ENCODE measurements at places on chromosomes 4 and X.

DNA sequence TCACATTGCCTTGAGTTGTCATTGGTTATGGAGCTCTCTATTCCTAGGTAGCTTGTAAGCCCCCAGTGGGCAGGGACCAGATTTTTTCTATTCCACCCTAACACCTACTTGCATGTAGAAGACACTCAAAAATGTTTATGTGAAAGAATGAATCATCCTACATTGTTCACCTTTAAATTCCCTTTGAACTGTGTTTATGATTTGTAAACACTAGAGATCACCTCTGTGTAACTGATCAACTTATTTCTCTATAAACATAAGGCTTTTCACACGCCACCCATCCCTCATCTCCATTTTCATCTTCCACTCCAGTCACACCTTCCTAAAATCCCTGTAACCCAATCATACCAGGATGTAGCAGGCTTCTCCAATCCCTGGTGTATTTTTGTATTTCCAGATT is 142.6 kb upstream of the LEF1 start:
- no peak for DNase-seq

- DNase-seq = no peak
Measured at GRCh38 chrX:4930426-4930825, 1217.0 kb upstream of the PRKX start.

GRCh38 chr4:107318078-107318477 is 282.0 kb upstream of the DKK2 start:
- DNase-seq = no peak

- no peak for DNase-seq
Measured at GRCh38 chr4:6332042-6332668, 62.5 kb downstream of the WFS1 start.

- no peak for DNase-seq
Measured at GRCh38 chrX:3176439-3176820, 135.2 kb downstream of the ARSF start.

- no peak for DNase-seq
Measured at GRCh38 chrX:19658030-19658429, 142.7 kb upstream of the MAP3K15 start.

DNA sequence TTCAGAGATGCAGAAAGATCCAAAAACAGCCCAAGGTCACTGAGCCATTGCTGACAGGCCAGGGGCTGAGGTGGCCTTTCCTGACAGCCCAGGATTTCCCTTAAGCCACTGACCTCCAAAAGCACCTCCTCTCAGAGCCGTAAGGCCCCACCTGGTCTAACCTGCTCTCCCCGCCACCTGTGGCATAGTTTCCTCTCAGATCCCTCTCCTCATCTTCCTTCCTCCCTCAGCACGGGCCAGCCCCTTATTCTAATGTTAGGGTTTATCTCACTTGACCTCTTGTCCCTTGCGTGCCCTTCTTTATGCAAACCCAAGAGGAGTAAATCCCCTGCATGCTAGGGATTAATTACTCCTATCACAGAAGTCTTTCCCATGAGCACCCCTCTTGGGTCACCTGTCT is 113.0 kb downstream of the RBM47 start:
- no peak for DNase-seq

- no peak for DNase-seq
Measured at GRCh38 chr4:79467246-79467932, 59.4 kb upstream of the GK2 start.

DNA sequence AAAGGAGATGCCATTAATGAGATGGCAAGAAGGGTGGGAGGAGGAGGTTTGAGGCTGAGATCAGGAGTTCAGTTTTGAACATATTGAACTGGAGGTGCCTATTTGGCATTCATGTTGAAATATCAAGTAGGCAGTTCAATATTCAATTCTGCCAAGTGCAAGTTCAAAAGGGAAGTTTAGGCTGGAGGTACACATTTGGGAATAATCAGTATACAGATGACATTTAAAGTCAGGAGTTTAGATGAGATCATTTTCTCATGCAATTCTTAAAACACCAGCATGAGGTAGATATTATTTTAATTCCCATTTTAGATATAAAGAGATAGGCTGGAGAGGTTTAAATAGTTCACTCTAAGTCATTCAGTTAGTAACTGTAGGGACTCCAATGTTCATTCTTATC is 26.1 kb downstream of the COQ2 start:
- DNase-seq = no peak

DNA sequence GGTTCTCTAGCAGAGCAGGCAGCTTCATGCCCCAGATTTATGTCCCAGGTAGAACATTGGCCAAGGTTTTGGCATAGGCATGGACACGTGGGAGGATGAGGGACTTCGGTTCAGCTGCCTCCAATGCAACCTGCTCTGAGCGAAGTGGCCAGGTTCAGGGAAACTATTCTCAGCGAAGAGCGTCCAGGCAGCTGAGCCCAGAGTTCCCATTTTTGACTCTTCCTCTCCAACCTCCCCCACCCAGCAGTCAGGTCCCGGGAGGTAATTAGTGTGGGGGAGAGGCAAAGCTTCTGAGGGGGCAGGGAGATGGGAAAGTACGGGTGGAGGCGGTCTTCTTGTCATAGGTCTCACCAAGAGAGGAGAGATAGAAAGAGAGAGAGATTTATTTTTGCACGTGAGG is 1.0 kb downstream of the GABRA4 start:
- no peak for DNase-seq

GRCh38 chrX:104347860-104348259 is 93.1 kb upstream of the ESX1 start:
- no peak for DNase-seq

DNA sequence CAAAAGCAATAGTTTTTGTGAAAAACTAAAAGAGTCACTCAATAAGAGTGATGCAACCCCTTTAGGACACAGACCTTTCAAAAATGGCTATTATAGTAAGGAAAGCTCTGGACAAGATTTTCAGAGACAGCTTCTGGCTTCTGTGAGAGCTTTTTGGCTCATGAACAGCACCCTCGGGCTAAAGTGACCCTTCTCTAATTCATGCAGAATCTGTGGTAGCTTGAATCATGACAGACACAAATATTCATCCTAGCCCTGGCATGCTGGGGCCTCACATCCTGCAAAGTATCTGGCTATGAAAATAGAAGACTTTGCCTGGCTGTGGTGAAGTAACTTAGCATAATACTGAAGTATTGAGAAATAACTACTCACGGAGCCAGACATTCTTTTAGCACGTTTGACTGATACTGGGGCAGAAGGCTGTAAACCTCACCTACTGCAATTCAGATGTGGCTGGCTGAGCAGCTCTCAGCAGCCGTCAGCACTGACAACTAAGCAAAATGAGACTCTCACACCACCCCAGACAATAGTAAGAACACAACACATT is 327.3 kb downstream of the MAPK10 start:
- DNase-seq = no peak

DNA sequence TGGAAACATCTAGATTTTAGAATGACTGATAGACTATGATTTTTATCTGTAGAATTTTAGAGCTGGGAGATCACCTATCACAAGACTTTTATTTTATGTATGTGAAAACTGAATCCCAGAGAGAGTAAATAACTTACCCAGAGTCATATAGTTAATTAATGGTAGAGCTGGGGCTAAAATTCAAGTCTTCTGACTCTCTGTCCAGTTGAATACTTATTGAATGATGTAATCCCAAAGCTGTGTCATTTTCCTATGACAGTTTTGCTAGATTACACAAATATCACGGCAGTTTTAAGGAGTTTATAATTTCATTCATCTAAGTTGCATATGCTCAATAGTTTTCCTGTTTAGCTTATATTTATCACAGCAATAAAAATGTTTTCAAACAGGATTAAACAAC is 6.7 kb downstream of the NRK start:
- DNase-seq = no peak

GRCh38 chrX:35101901-35102300 is 159.3 kb downstream of the FAM47B start:
- no peak for DNase-seq

- no peak for DNase-seq
Measured at GRCh38 chr4:17310269-17310652, 201.6 kb downstream of the QDPR start.

DNA sequence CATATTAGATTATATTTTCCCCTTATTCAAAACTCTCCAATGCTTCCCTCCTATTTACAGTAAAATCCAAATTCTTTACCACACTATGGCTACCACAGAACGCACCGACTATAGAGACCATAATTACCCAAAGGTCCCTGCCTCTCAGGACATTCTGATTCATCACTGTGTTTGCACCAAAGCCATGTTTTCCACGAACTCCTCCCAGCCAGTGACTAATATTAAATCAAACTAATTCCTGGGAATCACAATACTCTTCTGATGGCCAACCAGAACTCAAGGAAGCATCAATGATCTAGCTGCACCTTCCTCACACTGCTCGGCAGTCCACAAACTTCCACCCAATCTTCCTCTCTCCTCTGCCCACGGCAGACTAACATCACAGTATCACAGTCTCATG is 24.2 kb upstream of the EDNRA start:
- DNase-seq = no peak

GRCh38 chrX:130055899-130056298 is 54.4 kb downstream of the ELF4 start:
- no peak for DNase-seq

DNA sequence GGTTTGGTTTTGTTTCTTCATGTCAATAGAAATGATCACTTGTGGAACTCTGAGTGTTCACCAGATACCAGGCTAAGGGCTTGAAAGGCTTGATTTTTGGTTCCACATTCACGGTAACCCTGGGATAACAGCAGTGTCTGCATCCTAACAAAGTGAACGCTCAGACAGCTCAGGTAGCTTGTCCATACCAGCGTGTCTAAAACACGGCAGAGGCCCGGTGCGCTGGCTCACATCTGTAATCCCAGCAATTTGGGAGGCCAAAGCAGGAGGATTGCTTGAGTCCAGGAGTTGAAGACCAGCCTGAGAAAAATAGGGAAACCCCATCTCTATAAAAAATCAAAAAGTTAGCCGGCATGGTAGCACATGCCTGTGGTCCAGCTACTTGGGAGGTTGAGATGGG is 49.0 kb downstream of the HTRA3 start:
- DNase-seq = no peak

DNA sequence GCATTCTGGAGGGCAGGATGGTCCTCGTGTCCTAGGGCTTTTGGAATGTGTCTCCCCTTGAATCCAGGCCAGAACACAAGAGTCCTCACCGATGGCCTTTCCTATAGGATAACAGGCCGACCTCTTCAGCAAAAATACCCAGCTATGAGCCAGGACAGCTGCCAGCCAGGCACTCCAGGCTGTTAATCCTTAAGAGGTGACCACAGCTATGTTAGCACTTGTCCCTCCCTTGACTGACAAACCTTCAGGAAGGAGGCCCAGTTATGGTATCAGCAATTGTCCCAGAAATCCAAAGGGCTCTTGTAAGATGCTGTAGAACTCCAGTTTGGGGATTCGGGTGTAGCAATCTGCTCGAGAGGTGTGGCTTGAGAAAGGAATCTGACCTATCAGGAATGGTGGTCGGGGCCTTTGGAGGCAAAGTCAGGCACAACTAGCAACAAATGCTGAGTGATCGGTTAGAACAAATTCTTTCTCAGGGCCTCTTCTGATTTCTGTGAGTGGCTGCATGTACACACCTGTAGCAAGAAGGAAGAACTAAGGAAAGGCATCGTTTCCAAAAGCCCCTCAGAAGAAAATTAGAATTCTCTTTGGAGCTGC is 54.6 kb downstream of the PTCHD1 start:
- DNase-seq = no peak

- DNase-seq = no peak
Measured at GRCh38 chrX:75547783-75548182, 24.9 kb upstream of the ZDHHC15 start.

- no peak for DNase-seq
Measured at GRCh38 chr4:111499291-111499690, 646.0 kb upstream of the FAM241A start.

DNA sequence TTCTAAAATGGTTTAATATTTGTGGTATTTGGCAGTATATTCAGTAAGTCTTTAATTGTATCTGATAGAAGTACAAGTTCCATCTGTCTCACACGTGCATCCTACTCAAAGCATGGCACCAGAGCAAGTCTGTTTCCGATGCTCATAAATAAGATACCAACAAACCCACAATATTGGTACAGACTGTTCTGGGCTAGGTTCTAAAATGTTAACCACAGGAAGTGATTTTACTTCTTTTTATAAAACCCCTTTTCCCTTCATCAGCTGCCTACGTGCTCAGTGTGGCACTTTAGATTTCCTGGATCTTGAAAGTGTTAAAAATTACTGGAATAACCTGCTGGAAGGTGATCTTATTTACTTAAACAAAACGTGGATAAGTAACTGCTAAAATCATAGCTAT is 165.1 kb downstream of the CFAP299 start:
- peak; percentile 81 for DNase-seq

DNA sequence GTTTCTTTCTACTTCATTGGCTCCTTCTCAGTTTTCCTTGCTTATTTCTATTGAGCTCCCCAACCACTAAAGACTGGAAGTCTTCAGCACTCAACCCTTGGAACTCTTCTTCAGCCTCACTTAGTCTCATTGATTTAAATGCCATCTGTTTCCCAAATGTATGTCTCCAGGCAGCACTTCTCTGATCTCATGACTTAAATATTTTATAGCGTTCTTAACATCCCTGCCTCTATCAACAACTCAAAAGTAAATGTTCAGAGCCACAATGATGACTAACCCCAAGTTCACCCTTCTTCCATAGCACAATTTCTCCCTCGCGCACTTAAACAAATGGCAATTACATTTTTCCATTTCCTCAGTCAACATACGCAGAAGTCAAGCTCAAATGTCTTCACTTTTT is 1393.3 kb downstream of the ARAP2 start:
- no peak for DNase-seq

GRCh38 chrX:15834827-15835595 is 19.6 kb downstream of the AP1S2 start:
- no peak for DNase-seq

DNA sequence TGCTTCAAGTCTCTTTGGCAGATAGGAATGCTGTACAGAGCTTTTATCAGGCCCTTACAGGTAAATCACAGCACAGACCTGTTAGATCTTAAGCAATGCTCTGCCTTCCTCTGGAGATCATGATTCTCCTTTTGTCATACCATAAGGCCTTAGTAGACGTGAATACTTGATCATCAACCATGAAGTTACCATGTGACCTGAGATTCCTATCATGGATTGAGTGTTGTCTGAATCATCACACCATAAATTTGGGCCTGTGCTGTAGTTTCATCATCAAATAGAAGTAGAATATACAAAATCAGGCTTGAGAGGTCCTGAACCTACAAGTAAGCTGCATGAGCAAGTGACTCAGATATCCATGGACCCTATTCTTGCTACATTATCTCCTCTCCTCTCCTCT is 466.8 kb upstream of the INTU start:
- no peak for DNase-seq

GRCh38 chrX:95629737-95630136 is 1054.9 kb upstream of the DIAPH2 start:
- DNase-seq = no peak

GRCh38 chr4:101141230-101141629 is 206.1 kb downstream of the PPP3CA start:
- no peak for DNase-seq

GRCh38 chr4:181858741-181859140 is 384.5 kb upstream of the TENM3 start:
- DNase-seq = no peak

- DNase-seq = no peak
Measured at GRCh38 chrX:115564243-115564642, 3.3 kb downstream of the PLS3 start.
